ENCODE measurements at places on chromosomes 16 and 17.

GRCh38 chr17:42404326-42405055 is 16.2 kb upstream of the STAT3 start:
- DNase-seq, result no peak

GRCh38 chr17:14779241-14779640 is 478.4 kb downstream of the HS3ST3B1 start:
- DNase-seq, result no peak

DNA sequence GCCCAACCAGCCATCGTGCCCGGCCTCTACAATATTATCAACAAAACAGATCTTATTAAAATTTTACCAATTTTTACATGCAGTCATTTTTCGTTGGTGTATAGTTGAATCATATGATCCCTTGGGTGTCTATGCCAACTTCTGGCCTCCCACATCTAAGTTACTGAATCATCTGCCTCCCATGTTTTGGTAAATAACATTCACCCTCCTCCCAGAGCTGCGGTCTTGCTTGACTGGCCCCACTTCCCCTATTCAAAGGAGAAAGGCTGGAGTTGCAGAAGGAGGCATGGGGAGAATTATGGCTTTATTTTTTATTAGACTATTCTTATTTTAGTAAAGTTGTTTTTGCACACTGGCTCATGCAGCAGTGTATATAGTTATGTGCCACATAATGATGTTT is 18.5 kb upstream of the CCL23 start:
- no peak for DNase-seq

GRCh38 chr16:84021488-84021887 is 21.1 kb downstream of the SLC38A8 start:
- DNase-seq, result no peak

GRCh38 chr17:56939869-56940484 is 20.9 kb downstream of the COIL start:
- DNase-seq, result peak; percentile 38

DNA sequence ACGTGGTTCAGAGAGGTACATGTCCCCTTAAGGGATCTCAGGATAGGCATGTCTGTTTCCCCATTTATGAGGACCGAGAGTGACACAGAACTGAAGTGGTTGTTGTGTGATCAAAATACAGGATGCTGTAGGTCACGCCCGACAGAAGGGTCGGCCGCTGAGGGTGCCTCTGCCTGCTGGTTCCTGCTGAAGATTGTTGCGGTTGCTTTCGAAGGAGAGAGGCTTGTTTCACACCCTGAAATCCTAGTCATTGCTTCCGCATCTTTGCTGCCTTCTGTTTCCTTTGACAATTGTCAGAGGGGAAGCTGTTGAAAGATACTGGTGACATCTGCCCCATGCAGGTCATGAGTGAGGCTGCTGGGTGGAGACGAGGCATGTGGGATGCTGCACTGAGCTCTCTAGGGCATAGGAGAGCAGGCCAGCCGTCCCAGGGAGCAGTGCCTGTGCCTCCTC is 3.8 kb upstream of the NAT9 start:
- no peak for DNase-seq

DNA sequence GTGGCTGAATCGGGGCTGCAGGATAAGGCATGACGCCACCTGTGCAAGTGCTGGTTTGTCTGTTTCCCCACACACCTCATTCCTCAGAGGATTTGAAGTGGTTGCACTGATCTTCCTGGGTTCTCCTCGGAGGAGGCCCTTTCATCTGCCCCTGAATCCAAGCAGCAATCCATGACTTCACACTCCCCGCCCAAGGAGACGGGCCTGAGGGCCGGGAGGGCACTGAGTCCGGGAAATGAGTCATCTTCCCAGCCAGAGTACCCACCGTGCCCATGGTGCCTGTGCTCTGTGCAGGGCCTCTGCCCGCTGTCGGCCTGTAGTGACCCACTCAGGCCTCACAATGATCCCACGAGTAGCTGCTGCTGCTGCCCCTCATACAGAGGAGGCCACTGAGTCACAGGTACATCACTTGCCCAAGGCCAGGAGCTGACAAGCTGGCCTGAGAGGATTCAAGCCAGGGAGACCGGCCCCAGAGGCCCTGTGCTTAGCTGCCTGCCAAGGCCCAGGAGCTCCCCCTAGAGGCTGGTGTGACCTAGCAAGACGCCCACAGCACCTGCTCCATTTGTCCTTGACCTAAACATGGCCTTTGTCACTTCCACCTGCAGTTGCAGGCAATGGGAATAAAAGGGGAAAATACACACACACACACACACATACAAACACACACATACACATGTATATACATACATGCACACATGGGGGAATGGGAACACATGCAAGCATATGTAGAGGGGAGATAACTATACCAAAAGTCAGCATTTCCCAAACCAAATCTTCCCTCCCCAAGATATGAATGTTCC is 240.0 kb downstream of the C16orf95 start:
- DNase-seq, result no peak

DNA sequence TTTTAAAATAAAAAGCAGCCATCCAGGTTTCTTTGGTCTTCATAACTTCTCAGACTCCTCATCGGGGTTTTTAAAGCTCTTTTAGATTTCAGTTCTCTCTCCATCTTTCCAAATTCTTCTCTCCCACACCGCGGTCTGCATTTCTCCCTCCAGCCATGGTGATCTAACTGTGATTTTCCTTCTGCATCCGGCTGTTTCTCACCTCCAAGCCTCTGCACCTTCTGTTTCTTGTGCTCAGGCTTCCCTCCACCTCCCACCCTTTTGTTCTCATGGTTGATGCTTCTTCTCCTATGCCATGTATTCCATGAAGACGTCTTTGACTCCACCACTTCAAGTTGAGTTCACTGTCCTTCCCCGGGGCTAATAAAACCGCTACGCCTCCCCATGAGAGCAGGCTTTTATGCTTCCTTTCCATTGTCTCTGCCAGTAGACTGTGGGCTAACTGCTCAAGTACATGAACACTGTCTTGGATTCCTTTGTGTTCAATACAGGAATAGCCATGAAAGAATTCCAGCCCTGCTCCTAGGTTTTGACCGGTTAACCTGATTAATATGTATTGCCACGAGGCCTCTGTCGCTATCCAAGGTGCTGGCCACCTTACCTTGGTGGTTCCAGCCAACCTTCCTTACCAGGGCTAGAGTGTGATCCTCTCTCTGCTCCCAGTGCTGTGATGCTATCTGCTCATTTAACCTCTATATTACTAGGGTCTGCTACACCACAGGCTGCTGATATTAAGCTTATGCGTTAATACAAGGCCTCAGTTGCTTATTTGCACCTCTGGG is 625.1 kb downstream of the HS3ST4 start:
- DNase-seq, result no peak

DNA sequence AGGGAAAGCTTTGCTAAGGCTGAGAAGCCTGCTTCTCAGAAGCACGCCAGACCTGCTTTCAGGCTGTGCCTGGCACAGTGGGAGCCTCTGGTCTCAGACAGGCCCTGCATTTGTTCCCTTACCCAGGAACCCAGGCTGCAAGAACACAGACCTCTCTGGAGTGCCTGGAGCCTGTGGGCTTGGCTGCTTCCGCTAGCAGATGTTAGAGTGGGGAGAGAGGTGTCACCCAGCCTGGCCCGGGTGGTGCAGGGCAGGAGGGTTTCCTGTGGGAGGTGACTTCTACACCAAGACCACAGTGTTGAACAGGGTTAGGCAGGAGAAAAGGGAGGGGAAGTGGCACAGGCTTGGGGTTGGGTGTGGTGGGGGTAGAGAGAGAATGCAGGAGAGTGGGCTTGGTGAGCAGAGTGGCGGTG is 35.8 kb upstream of the ADGRG1 start:
- DNase-seq, result no peak

GRCh38 chr17:37318931-37319594 is 56.7 kb upstream of the C17orf78 start:
- no peak for DNase-seq

GRCh38 chr17:48612854-48613691 is 2.0 kb downstream of the HOXB8 start:
- no peak for DNase-seq

GRCh38 chr16:82814059-82814458 is 187.3 kb downstream of the CDH13 start:
- no peak for DNase-seq

GRCh38 chr17:6558276-6558675 is 1.9 kb upstream of the PITPNM3 start:
- DNase-seq, result no peak

GRCh38 chr16:10552998-10553491 is 27.4 kb downstream of the EMP2 start:
- DNase-seq, result no peak

DNA sequence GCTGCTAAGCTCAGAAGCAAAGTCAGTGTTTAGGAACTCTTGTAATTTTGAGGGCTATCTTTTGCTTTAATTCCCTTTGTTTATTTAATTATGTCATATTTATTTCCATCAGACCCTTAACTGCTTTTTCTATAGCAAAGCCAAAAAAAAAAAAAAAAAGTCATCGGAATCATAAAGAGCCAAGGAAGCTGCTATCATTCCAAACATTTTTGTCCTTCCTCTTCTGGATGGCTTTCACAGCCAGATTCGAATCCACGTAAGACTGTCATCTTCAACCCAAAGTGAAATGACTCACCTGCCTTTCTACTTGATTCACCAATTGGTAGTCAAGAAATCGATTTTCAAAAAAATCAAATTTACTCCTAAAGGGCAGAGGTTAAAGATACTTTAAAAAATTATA is 38.4 kb downstream of the WIPI1 start:
- no peak for DNase-seq

GRCh38 chr16:1007284-1007850 is 25.8 kb downstream of the SOX8 start:
- no peak for DNase-seq

- no peak for DNase-seq
Observed at GRCh38 chr16:69867784-69868560, 83.2 kb upstream of the CLEC18A start.

DNA sequence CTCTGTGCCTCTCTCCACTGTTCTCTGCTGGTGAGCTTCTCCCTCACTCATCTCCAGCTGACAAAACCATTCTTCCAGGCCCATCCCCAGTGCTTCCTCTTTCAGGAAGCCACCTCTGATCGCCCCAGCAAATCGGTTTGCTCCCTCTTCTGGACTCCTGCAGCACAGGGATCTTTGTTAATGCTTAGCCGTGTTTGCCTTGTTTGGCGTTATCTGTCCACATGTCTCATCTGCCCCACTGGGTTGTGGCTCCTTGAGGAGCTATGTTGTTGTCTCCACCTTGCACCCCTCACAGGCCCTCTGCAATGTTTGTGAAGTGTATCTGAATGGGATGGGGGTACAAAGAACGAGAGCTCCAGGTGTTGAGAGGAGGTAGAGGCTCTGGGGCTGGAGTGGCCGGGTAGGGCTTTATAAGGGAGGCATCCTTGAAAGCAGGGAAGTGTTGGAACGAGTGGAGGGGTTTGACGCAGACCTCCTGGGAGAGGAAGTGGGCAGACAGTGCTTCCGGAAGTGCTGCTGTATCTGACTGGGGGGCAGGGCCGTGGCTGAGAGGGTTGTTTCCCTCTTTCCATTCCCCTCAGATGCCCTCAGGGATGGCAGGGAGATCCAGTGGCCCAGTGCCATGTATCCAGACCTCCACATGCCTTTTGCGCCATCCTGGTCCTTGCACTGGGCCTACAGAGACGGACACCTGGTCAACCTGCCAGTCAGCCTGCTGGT is 27.8 kb downstream of the CASKIN2 start:
- DNase-seq, result no peak

DNA sequence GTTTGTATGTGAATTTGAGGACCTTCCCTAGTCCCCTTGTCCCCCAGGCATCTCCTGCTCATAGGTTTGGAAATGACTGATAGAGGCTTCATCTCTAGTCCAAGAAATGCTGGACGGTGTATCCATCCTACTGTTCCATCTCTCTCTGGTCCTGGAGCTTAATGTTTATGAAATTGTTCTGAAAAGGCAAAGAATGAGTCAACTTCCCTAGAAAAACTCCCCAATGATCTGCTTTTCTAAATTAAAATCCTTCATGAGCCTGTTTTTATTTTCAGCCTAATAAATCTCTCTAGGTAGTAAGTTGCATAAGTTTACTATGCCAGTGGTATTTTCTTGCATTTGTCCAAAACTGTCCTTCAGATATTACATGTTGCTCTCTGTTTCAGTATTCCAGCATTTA is 2.1 kb upstream of the IGSF6 start:
- DNase-seq, result no peak

- no peak for DNase-seq
Observed at GRCh38 chr16:65306722-65307121, 184.9 kb upstream of the CDH11 start.

GRCh38 chr16:48321317-48322036 is 63.7 kb downstream of the SIAH1 start:
- DNase-seq, result no peak

GRCh38 chr16:56880685-56881084 is 15.7 kb downstream of the SLC12A3 start:
- DNase-seq, result no peak

- no peak for DNase-seq
Observed at GRCh38 chr17:6651919-6652452, 424 bp downstream of the C17orf100 start.

DNA sequence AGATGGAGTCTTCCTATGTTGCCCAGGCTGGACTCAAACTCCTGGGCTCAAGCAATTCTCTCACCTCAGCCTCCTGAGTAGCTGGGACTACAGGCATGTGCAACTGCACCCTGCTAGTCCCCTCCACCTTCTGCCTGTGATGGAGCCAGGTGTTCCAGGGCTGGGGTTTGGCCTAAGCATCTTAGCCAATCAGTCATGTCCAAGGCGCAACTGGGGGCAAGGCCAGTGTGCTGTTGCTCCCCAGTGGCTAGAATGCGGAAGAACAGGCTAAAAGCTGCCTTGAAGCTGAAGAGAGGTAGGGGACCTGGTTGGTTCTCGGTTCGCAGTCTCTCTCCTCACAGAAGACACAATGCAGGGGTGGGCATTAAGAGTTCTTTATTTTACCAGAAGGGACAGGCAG is 18.6 kb downstream of the FLOT2 start:
- no peak for DNase-seq

- DNase-seq, result no peak
Observed at GRCh38 chr17:44794851-44795413, 35.2 kb downstream of the GJC1 start.

Data from NCI-H1092 treated with DMSO at 0.1 percent for 48 hours (cell line).